Mesothelial cell of epicardium (in vitro differentiated cells): ENCODE measurements at places on chromosomes 6 and 20.

DNA sequence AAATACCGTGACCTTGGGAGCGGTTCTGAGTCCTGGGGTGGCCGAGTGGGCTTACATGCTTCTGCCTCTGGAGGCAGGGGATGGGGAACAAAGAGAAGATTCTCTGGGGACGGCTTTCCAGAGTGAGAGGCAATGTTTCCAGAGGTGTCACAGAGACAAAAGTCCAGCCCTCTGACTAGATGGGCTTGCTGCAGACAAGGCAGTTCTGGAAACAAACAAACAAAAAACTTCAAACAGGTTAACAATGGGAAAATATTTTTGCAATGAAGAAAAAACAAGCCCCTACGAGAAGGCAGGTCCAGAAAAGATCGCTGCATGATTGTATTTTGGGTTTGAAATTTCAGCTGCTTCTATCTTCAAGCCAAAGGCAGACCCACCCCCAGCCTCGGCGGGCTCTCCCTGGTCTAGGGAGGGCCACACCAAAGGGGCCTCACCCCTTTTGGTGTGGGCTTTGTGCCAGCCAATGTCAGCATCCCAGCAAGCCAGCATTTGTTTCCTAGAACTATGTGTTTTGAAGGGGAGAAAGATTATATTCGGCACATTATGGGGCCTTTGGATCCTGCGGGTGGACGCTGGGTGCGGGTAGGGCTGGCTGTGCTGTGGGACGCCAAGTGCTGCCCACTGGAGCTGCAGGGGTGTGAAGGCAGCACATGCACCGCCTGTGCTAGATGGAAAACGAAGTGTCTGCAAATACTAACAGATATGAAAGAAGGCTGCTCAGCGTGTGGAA lies 42.9 kb downstream of the RIOK1 start:
- no peak for DNase-seq
- peaks cover 7% of the 10 kb centered on the region for H3K4me1 ChIP-seq
- H3K27me3 ChIP-seq = no peaks in the 10 kb centered on the region
- no peaks in the 10 kb centered on the region for H3K36me3 ChIP-seq
- H3K27ac ChIP-seq = no peak overlapping the region

DNA sequence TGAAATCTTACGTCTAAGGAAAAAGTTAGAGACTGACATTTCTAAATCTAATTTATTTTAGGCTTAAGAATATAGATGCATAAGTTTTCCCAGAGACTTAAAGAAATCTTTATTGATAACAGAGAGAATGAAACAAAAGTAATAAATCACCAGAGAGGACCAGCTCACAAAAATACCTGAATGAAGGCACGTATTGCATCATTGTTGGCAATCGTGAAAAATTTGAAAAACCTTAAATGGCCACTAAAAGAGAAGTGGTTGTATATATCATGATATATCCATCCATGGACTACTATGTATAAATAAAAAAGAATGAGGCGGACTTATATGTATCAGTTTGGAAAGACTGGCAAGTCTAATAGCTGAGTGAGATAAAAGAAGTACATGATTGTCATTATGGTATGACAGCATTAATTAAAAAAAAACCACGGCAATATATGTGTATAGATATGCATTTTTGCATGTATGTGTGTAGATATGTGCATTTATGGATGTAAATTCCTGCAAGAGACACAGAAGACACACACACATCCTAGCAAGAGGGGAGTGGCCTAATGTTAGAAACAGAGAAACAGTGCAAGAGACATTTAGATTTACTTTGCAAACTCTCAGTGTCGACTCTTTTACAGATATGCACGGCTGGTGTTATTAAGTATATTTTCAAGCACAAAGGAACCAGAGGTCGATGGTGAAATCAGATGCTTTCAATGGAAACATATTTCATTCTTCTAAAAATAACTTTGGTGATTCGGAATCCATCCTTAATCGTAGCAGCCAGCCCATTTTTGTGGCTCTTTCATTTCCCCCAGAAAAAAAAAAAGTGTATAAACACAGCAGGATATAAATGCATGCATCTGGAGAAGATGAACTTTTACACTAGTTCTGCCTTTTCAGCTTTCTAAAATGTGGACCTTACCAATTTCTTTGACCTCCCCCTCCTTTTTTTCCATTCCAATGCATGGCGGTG lies 156.1 kb upstream of the SALL4 start:
- H3K27me3 ChIP-seq = no peaks in the 10 kb centered on the region
- peaks cover 3% of the 10 kb centered on the region for H3K36me3 ChIP-seq
- DNase-seq = no peak
- H3K27ac ChIP-seq = peak overlapping the region; percentile 66
- H3K4me1 ChIP-seq = peaks cover 40% of the 10 kb centered on the region

GRCh38 chr6:5152460-5152859 lies 67.3 kb downstream of the PPP1R3G start:
- DNase-seq = no peak
- H3K4me1 ChIP-seq = peaks cover 41% of the 10 kb centered on the region
- H3K27me3 ChIP-seq = no peaks in the 10 kb centered on the region

- no peaks in the 10 kb centered on the region for H3K36me3 ChIP-seq
- H3K27me3 ChIP-seq = no peaks in the 10 kb centered on the region
- H3K27ac ChIP-seq = no peak overlapping the region
- H3K4me3 ChIP-seq = no peak overlapping the region
These were observed 6.3 kb upstream of the TRIM27 start for GRCh38 chr6:28929887-28930620.

GRCh38 chr6:170504479-170504878 lies 48.6 kb downstream of the PSMB1 start:
- DNase-seq = no peak
- no peak overlapping the region for H3K4me3 ChIP-seq
- peaks cover 25% of the 10 kb centered on the region for H3K27me3 ChIP-seq
- no peak overlapping the region for H3K27ac ChIP-seq
- H3K4me1 ChIP-seq = no peaks in the 10 kb centered on the region
- no peaks in the 10 kb centered on the region for H3K36me3 ChIP-seq

- DNase-seq = no peak
- H3K27ac ChIP-seq = peak overlapping the region; percentile 17
- no peak overlapping the region for H3K4me3 ChIP-seq
These were observed 83.2 kb downstream of the TIAM2 start for GRCh38 chr6:155078331-155078745.

GRCh38 chr6:105755885-105756284 lies 330.3 kb upstream of the PRDM1 start:
- H3K36me3 ChIP-seq = no peaks in the 10 kb centered on the region
- peaks cover 8% of the 10 kb centered on the region for H3K27me3 ChIP-seq
- no peak overlapping the region for H3K27ac ChIP-seq
- DNase-seq = no peak
- H3K4me3 ChIP-seq = no peak overlapping the region
- H3K4me1 ChIP-seq = no peaks in the 10 kb centered on the region

DNA sequence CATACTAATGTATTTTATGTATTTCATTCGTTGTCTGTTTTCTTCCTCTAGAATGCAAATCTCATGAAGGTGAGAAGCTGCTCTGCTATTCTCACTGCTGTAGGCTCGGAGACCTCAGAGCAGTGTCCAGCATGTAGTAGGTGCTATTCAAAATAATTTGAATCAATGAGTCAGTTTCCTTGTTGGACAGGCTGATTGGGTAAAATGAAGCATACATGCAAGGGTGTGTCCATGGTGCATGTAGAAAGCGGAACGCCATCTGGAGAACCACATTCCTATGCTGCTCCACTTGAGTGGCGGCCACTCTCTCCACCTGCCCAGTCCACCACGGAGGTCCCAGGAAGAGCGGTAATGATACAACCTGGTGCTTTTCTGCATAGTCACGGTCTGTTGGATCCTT lies 412.1 kb downstream of the QKI start:
- H3K27ac ChIP-seq = no peak overlapping the region
- no peaks in the 10 kb centered on the region for H3K36me3 ChIP-seq
- no peak for DNase-seq
- H3K4me1 ChIP-seq = peaks cover 4% of the 10 kb centered on the region

GRCh38 chr6:40285996-40286395 lies 301.2 kb downstream of the LRFN2 start:
- peaks cover 77% of the 10 kb centered on the region for H3K27me3 ChIP-seq
- H3K4me3 ChIP-seq = no peak overlapping the region
- H3K27ac ChIP-seq = no peak overlapping the region
- DNase-seq = no peak
- H3K4me1 ChIP-seq = no peaks in the 10 kb centered on the region

GRCh38 chr6:30483677-30484279 lies 5.5 kb upstream of the HLA-E start:
- no peak for DNase-seq
- H3K4me1 ChIP-seq = no peaks in the 10 kb centered on the region
- no peak overlapping the region for H3K27ac ChIP-seq
- no peak overlapping the region for H3K4me3 ChIP-seq
- peaks cover 71% of the 10 kb centered on the region for H3K27me3 ChIP-seq

GRCh38 chr6:117075218-117075617 lies 190.1 kb upstream of the VGLL2 start:
- H3K4me3 ChIP-seq = no peak overlapping the region
- no peaks in the 10 kb centered on the region for H3K36me3 ChIP-seq
- H3K4me1 ChIP-seq = peaks cover 17% of the 10 kb centered on the region

DNA sequence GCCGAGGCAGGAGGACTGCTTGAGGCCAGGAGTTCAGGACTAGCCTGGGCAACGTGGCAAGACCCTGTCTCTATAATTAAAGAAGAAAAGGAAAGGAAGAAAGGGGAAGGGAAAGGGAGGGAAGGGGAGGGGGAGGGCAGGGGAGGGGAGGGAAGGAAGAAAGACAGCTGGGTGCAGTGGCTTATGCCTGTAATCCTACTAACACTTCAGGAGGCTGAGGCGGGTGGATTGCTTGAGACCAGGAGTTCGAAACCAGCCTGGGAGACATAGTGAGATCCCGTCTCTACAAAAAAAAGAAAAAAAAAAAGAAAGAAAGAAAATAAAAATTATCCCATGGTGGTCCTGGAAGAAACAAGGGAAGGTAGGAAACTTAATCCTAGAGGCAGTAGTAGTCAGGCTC lies 33.5 kb downstream of the BCL2L1 start:
- no peaks in the 10 kb centered on the region for H3K27me3 ChIP-seq
- no peak for DNase-seq
- H3K4me1 ChIP-seq = peaks cover 10% of the 10 kb centered on the region
- peak overlapping the region; percentile 50 for H3K27ac ChIP-seq

- no peaks in the 10 kb centered on the region for H3K36me3 ChIP-seq
- H3K27me3 ChIP-seq = no peaks in the 10 kb centered on the region
- H3K4me1 ChIP-seq = no peaks in the 10 kb centered on the region
- DNase-seq = no peak
These were observed 17.3 kb downstream of the PPP1R3G start for GRCh38 chr6:5102267-5102970.

DNA sequence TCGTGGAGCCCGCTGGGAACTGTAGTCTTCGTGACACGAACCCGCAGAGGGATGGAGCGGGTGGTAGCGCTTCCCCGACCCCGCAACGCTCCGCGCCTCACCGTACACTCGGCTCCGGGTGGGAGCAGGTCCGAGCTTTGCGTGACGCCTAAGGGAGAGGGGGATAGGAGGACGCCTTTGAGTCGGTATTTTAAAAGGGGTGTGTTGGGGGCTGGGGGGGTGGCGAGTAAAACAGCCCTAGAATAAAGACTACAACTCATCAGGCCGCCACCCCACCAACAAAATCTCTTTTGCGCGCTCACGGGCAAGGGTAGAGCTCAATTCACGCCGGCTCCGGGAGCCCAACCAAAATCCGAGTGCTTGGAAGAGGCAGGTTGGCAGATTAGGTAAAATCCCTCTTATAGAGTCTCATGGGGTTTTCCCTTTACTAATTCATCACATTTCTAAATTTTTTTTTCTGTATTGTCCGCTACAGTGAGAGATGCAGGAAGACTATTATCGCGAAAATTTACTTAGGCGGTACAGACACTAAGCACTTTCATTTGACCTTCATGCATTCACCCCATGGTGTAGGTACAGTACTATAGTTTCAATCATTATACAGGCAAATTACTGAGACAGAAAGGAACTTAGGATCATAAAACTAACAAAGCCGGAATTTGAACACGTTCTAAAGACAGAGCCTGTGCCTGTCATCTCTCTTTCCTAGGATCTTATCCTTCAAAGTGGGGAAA lies 706 bp upstream of the SNX14 start:
- no peaks in the 10 kb centered on the region for H3K27me3 ChIP-seq
- H3K36me3 ChIP-seq = peaks cover 16% of the 10 kb centered on the region
- no peak for DNase-seq
- H3K4me3 ChIP-seq = peak overlapping the region; percentile 96
- peak overlapping the region; percentile 97 for H3K27ac ChIP-seq
- H3K4me1 ChIP-seq = peaks cover 14% of the 10 kb centered on the region

GRCh38 chr6:137824556-137824879 lies 42.5 kb upstream of the TNFAIP3 start:
- H3K27ac ChIP-seq = peak overlapping the region; percentile 10
- no peak for DNase-seq
- H3K27me3 ChIP-seq = peaks cover 12% of the 10 kb centered on the region
- no peaks in the 10 kb centered on the region for H3K36me3 ChIP-seq
- H3K4me3 ChIP-seq = no peak overlapping the region

DNA sequence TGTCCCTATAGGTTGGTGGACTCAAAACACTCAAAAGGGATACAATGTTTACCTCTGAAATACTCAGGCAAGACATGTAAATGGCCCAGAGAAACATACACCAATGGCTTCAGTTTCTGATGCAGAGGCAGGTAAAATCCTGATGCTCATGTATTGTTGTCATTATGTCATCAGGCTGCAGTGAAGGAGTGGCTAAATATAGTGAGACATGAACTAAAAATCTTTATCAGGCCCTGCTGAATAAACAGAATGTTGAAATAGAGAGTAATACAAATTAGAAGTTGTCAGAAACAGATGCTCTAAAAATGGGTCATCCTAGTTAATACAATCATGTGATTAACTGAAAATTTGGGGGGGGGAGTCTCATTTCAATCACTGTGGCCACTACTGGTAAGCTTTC lies 20.4 kb downstream of the PTPRK start:
- H3K27me3 ChIP-seq = no peaks in the 10 kb centered on the region
- H3K4me1 ChIP-seq = peaks cover 26% of the 10 kb centered on the region
- DNase-seq = no peak
- no peaks in the 10 kb centered on the region for H3K36me3 ChIP-seq
- H3K27ac ChIP-seq = peak overlapping the region; percentile 62

GRCh38 chr20:51306081-51306480 lies 236.4 kb downstream of the NFATC2 start:
- no peak overlapping the region for H3K4me3 ChIP-seq
- H3K4me1 ChIP-seq = peaks cover 30% of the 10 kb centered on the region
- H3K27me3 ChIP-seq = no peaks in the 10 kb centered on the region
- H3K36me3 ChIP-seq = no peaks in the 10 kb centered on the region

DNA sequence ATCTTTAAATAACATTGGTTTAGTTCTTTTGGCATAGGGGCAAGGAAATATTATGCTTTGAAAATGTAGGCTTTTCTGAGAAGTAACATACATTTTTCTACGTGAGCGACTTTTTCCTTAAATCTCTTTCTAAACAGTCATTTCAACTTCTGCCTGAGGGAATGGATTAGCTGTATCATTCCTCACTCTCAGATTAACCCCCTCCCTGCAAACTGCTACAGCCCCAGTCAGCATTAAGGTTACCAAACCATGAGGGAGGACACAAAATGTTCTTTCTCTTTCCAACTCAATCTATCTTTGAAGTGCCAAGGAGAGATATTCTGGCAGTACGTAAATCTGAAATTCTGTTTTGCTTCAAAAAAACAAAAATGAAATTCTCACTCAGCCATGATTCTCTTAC lies 231.3 kb upstream of the FLRT3 start:
- H3K36me3 ChIP-seq = peaks cover 22% of the 10 kb centered on the region
- peaks cover 33% of the 10 kb centered on the region for H3K4me1 ChIP-seq
- DNase-seq = no peak
- no peak overlapping the region for H3K4me3 ChIP-seq

- DNase-seq = no peak
- peak overlapping the region; percentile 71 for H3K27ac ChIP-seq
- H3K4me3 ChIP-seq = no peak overlapping the region
- no peaks in the 10 kb centered on the region for H3K36me3 ChIP-seq
These were observed 82.9 kb upstream of the MLN start for GRCh38 chr6:33886673-33887144.
